ENCODE measurements at places on chromosomes 3 and 15.
A peak's percentile ranks its signal among the peaks of the same experiment; 100 is the strongest.

DNA sequence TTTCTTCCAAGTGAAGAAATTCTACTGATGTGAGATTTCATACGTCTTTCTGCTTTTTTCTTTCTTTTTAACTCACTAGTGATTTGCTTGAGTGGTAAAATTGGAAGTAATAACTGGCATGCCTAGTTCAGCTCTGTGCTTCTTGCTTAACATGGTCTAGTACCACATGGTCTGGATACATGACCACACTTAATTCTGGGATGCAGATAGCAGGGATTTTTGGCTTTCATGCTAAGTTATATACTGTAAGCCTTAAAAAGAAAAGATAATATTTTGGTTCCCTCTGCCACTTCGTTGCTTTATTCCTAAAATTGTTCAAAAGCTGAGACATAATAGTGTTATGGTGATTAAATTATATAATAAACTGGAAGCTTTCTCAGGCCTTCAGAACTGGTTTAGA lies 174.3 kb downstream of the OXSM start:
- H3K27me3 ChIP-seq: no peaks in the 10 kb centered on the region
- H3K4me3 ChIP-seq: no peak overlapping the region
- no peak for DNase-seq
- no peaks in the 10 kb centered on the region for H3K36me3 ChIP-seq
- H3K4me1 ChIP-seq: no peaks in the 10 kb centered on the region
- no peak overlapping the region for H3K27ac ChIP-seq

- no peaks in the 10 kb centered on the region for H3K4me1 ChIP-seq
- H3K4me3 ChIP-seq: no peak overlapping the region
- no peaks in the 10 kb centered on the region for H3K36me3 ChIP-seq
These were observed 139.5 kb upstream of the EIF1B start for GRCh38 chr3:40169983-40170382.

DNA sequence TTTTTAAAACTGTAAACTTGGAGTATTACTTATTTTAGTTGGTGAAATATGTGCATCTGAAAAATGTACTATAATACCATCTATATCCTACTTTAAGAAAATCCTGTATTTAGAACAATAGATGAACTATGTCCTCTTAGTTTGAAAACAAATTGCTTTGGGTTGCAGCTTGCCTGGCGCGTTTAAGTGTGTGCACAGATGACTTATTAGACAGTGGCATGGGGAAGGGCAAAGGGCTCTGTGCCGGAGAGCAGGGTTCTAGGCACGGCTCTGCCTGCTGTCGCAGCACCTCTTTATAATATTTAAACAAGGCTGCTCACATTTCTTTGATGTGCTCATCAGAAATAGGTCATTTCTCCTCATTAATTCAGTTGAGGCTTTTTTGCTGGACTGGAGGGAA lies 10.0 kb downstream of the PXK start:
- H3K4me1 ChIP-seq: no peaks in the 10 kb centered on the region
- H3K27ac ChIP-seq: no peak overlapping the region
- no peak overlapping the region for H3K4me3 ChIP-seq

DNA sequence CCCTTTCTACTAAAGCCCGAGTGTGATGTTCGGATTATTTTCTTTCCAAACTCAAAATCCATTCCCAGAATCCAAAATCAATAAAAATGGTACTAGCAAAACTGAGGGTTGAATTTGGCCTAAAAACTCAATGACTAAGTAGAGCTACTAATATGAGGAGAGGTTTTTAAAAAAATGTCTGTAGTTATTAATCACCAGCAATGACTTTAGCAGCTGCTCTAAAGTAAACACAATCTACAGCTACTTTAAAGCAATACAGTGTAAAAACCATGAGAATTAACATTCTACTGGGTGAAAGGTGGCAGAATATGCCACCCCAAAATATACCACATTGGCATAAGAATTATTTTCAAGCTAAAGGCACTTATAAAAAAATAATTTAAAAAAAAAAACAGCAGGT lies 23.5 kb downstream of the FHIT start:
- no peak overlapping the region for H3K4me3 ChIP-seq
- no peaks in the 10 kb centered on the region for H3K36me3 ChIP-seq
- DNase-seq: no peak
- H3K4me1 ChIP-seq: no peaks in the 10 kb centered on the region
- H3K27ac ChIP-seq: no peak overlapping the region

DNA sequence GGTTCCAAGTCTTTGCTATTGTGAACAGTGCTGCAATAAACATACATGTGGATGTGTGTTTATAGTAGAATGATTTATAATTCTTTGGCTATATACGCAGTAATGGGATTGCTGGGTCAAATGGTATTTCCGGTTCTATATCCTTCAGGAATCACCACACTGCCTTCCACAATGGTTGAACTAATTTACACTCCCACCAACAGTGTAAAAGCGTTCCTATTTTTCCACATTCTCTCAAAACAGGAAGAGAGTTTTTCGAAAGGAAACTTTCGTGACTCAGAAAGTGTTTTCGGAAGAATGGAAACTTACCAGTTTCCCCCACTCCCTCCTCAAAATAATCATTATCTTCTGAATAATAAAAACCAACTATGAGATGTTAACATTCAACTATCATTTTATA lies 205.8 kb downstream of the ALCAM start:
- no peaks in the 10 kb centered on the region for H3K4me1 ChIP-seq
- H3K4me3 ChIP-seq: no peak overlapping the region
- H3K36me3 ChIP-seq: peaks cover 4% of the 10 kb centered on the region
- H3K27me3 ChIP-seq: no peaks in the 10 kb centered on the region

DNA sequence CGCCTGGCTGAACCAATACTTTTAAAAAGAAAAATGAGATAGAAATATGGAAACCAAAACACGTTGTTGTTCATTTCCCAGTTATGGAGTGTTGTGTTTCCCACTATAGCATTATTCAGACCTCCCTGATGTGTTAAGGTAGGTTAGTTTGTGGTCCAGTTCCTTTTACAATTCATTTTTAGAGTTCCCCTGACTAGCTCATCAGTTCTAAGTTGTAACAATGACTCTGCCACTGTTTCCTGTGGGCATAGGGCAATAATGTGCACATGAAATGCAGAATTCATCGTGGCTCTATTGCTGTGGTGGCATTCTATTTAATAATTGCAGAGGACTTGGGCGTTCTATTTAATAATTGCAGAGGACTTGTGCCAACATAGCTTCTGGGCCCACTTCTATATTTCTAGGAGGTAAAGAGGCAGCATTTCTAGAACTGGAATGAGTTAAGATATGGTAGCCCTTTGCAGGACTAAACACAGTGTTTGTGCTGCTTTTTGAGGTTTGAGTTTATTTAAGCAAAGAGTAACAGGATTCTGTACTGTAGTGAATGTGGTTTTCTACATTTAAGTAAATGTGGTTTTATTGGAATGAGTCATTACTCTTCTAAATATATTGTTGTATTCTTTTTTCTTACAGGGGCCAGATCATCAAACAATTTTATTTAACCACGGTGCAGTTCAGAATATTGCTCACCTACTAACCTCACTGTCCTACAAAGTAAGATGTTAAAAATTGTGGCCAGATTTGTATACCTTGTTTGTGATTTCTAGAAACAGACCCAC lies 47.5 kb downstream of the ARMC8 start:
- no peak overlapping the region for H3K27ac ChIP-seq
- no peak overlapping the region for H3K4me3 ChIP-seq
- no peaks in the 10 kb centered on the region for H3K27me3 ChIP-seq

DNA sequence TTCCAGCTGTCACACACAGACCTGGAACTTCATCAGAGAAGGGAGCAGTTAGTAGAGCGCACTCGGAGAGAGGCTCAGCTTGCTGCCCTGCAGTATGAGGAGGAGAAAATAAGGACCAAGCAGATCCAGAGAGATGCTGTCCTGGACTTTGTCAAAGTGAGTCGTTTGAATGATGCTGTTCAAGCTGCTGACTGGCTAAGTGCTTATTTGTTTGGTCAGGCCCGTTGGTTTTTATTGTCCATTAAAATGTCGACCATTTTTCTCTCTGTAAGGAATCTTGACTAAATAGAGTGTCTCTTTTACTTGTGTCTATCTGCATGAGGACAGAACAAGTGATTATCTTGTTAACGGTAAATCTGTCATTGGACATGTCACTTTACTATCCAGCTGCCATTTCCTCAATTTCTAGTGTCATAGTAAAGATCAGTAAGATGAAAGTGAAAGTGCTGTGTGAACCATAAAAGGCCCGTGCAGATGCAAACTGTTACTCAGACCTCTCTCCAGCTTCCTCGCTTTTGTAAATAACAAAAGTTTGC lies 56.9 kb downstream of the LRCH3 start:
- no peaks in the 10 kb centered on the region for H3K4me1 ChIP-seq
- H3K4me3 ChIP-seq: peak overlapping the region; percentile 10
- no peaks in the 10 kb centered on the region for H3K27me3 ChIP-seq
- DNase-seq: no peak
- peaks cover 85% of the 10 kb centered on the region for H3K36me3 ChIP-seq

- no peaks in the 10 kb centered on the region for H3K4me1 ChIP-seq
- H3K27me3 ChIP-seq: no peaks in the 10 kb centered on the region
- no peak overlapping the region for H3K4me3 ChIP-seq
- H3K36me3 ChIP-seq: no peaks in the 10 kb centered on the region
- no peak for DNase-seq
These were observed 304.8 kb upstream of the CTDSPL start for GRCh38 chr3:37556789-37557301.

Measured in upper lobe of right lung (tissue), 1 donor.